Suprapubic skin (tissue), 4 donors: ENCODE measurements at places on chromosomes 16 and 17. TPM values are rescaled to one million over a fixed set of nuclear protein-coding genes. Genes with fewer than 3 reads are reported as not detected.

- DNase-seq = no peak
These were observed 197.7 kb downstream of the WWOX start for GRCh38 chr16:78297066-78297666.

SMIM36 gene
- total RNA-seq = not detected

WSB1 gene
- 38.5 TPM for total RNA-seq

- DNase-seq = no peak
These were observed 62.2 kb downstream of the CACNG5 start for GRCh38 chr17:66897141-66897540.

STAT3 gene
- 149 TPM for total RNA-seq

- no peak for DNase-seq
These were observed 2.3 kb downstream of the RBFOX3 start for GRCh38 chr17:79608624-79608959.

DNA sequence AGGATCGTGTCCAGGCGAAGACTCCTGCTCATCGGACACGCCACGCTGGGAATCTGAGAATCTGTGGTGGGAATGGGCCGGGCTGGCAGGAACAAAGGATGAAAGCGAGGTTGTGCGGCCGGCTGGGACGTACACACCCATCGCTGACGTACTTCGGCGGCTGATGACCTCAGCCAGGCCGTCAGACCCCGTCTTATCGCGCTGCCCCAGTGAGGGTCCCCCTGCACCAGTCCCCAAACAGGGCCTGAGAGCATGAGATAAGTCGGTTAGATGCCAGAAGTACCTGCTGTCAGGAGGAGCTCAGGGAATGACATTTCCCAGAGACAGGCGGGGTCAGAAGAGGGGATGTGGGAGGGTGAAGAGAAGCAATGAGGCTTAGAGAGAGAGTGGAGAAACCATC, 16.0 kb upstream of the SP6 start:
- no peak for DNase-seq

- no peak for DNase-seq
These were observed 645 bp upstream of the ELMO3 start for GRCh38 chr16:67198238-67198734.

DNA sequence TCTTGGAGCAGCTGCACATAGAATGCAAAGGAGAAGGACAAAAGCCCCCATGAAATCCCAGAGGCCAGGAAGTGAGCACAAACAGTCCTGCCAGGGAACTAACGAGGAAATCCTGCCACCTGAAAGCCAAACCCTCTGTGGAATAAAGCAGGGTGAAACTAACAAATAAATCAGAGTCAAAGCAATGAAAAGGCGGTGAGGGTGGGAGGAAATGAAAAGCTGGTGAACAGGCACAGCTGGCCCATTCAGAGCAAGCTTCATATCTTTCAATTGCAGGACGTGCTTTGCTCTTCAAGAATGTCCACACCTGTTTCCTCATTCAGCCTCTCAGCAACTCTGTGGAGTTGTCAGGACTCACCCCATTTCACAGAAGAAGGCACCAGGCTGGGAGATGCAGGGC, 108.1 kb downstream of the ABCC12 start:
- DNase-seq = no peak

KLHL10 gene
- 0.30 TPM for total RNA-seq

DNA sequence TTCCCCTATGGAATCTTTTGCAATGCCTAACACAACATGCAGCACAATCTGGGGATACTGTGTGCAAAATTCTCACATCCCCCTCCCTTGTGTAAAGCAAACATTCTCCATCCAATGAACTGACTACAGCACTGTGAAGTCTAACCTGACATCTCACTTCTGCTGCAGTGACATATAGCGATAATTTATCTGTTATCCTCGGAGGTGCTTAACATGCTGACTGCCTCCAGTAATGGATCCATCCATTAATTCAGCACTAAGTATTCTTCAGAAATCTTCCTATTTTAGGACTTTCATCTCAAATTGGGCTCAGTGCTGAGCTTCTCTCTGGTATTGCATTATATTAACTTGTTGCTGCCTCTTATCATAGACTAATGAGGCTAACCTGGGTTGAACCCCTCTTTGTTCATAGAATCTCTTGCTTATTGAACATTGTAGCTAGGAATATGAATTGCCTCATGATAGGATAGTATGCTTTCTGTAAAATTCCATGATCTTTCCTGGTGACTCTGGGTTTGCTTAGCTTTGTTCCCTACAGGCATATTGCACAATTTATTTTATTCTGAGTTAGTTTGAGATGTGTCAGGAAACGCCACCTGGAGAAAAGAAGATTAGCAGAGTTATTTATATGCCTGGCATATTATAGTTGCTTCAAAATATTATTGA, 187.9 kb downstream of the CNTNAP4 start:
- DNase-seq = no peak

- DNase-seq = no peak
These were observed 7.6 kb downstream of the STX8 start for GRCh38 chr17:9568004-9568403.

DNA sequence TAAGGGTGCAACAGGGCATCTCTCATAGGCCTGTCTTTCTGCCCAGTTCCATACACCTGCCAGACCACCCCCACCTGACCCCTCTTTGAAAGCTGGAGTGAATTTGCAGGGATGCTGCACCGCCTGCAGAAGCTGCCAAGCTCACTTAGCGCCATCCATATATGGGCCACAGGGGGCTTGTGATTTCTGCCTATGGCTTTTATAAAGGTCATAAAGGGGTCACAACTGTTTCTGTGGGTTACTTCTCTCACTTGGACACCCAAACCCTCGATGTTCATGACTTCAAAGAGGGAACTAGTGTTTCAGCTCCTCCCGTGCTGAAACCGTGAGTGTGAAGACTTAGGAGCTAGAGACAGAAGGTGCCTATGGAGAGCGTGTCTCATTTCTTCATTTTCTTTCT, 23.9 kb upstream of the MEAK7 start:
- DNase-seq = no peak

GRCh38 chr17:58304750-58305486, 23.7 kb downstream of the TSPOAP1 start:
- no peak for DNase-seq

- DNase-seq = no peak
These were observed 201.1 kb upstream of the MAF start for GRCh38 chr16:79801646-79802045.

PMFBP1 gene
- total RNA-seq = 9.3 TPM

ITGAL gene
- total RNA-seq = 0.70 TPM

APOBR gene
- 4.3 TPM for total RNA-seq

IRF8 gene
- 5.7 TPM for total RNA-seq

DNA sequence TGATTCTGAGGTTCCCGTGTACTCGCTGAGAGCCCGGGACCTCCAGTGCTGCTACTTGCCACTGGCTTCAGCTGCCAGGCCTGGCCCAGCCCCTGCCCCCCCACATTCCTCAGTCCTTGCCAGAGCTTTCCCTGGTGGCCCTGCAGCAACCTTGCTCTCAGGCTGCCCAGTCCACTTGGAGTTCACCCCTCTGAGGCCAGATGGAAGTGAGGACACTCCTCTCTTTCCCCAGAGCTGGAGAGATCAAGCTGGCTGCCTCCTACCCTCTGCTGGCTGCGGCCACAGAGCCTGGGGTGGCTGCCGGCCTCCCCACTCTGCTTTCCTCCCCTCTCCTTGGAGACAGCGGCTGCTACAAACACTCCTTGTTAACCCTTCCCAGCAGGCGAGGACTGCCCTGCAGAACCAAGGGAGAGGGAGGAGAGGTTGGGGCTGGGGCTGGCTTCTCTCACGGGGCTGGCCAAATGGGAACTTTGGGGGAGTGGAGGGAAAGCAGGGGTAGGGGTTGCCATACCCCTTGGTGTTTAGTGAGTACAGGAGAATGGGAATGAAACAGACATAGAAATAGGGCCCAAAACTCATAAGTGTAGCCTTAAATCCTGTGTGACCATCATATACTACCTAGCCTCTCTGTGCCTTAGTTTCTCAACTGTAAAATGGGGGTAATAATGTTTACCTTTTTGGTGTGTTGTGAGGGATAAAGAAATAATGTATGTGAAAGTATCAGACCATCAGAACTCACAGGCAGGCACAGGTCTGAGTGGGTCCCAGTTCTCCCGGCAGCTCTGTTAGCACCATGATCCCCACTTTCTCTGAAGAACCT, at the start of gene GAS2L2:
GAS2L2 (minus strand) TSS at position 295 of the 820 bp plus-strand sequence. CDS start 389 bp downstream, outside the sequence.
- DNase-seq = no peak

GRCh38 chr17:5665164-5665563, 80.9 kb upstream of the NLRP1 start:
- no peak for DNase-seq

GRCh38 chr16:66267292-66268014, 99.0 kb upstream of the CDH5 start:
- peak; percentile 22 for DNase-seq

C16orf89 gene
- 1.6 TPM for total RNA-seq

TEX19 gene
- total RNA-seq = not detected

DNA sequence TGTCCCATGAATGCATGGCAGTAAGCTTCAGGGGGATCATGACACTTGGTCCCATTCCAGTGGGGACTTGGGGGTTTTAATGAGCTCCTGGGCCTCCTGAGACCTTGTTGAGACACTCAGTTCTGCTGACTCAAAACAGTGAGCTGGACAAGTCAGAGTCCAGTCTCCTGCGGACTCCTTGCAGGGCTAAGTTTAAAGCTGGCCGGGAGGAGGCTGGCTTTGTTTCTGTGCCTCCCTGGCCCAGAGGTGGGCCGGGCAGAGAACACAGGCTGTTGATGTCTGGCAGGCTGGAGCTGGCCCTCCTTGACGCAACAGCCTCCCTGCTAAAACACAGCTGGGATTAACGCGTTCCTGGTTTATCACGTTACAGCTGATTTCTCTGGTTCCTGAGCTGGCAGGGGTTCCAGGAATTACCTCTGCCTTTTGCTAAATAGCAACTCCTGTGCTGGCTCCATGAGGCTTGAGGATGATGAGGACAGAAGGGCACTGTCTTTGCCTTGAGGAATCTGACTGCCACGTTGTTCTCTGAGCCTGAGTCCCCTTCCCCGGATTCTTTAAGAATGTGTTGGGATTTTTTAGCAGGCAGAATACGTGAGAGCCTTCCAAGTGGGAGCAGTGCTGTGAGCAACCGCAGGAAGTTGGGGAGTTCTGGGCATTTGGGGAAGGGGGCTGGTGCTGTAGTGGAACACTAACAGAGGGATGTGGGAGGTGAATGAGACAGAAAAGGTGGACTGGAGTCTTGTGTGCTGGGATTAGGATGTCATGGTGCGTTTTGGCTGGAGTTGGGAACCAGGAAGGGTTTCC, 2.0 kb downstream of the GPT2 start:
- DNase-seq = no peak

- DNase-seq = no peak
These were observed 369.2 kb downstream of the CDH13 start for GRCh38 chr16:82995924-82996441.

- no peak for DNase-seq
These were observed 4.2 kb downstream of the RPS6KB1 start for GRCh38 chr17:59897090-59897489.

ANKFN1 gene
- total RNA-seq = 1.1 TPM

DNA sequence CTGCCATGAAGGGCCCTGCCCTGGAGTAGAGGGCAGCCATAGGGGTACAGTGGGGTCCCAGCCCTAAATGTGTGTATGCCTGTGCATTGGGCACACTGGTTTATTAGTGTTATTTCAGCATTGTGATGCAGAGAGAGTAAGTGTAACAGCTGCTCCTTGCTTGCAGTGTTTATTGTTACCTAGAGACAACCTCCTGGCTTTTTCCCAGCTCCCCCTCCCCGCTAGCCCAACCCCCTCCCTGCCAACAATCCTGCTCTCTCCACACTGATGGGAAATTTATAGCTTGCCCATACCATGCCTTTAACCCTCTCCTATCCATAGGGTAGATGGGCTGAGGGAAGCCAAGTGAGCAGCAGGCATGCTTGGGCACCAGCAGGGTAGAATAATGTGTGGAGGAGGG, 51.3 kb downstream of the NEUROD2 start:
- DNase-seq = no peak

DNA sequence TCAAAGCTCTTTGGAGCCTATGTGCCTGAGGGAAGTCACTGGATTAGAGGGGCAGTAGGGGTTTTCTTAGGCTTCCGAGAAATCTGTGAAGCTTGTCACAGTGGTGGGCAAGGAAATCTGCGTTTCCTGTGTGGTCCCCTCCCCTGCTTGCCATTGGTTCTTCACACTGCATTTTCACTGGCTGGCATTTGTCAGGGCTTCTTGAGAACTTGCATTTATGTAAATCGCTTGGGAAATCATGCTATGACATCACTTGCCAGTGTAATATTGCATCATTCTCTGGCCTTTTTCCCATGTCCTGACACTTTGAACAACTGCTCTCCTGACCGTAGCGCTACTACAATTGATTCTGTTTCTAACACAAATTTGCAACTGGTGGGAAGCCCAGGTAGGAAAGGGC, 1.8 kb downstream of the CACNG3 start:
- no peak for DNase-seq

GPR179 gene
- total RNA-seq = not detected

DNA sequence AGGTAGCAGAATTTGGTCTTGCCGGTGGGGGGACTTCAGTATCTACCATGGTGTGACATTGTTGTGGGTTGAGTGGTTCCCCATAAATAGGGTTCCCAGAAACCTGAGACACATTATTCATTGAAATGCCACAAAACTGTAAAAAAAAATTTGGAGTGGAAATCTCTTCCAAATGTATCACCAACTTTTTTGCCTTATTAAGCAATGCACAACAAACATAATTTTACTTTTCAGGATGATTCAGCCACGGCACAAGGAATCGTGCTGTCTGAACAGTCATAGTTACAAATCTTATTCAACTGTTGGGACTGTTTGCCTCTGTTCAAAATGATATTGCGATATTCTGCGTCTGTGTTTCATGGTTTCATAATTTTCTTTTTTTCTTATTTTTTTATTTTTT, 181.2 kb downstream of the NTN1 start:
- no peak for DNase-seq

RASD1 gene
- 31.1 TPM for total RNA-seq

DNA sequence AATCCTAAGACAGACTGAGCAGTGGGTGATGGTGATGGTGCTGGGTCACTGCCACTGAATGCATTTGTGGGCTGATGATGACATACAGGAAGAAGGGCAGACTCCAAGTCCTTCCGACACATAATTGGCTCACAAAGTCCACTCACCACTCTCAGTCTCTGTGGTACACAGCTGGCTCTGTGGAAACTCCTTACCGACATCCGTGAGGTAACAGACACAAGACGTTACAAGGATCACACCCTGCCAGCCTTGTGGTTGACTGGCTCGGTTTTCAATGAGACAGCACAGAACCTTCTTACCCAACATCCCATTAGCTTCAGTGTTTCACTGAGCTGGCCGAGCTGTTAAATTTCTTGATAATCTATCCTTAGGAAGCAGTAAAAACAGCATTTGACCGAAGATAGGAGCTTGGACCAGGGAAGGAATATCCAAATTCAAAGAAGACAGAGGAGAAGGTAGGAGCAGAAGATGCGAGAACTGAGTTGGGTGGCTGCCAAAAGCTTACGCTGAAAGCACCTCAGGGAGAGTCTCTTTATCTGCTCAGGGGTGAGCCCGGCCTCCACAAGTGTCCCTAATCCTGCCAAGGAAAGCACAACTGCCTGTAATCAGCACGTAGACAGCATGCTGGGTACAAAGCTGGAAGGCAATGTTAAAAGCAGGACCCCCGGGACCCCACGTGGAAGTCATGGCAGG, 5.5 kb upstream of the MXRA7 start:
- no peak for DNase-seq

PRSS36 gene
- 10.2 TPM for total RNA-seq

TERB1 gene
- not detected for total RNA-seq

AXIN2 gene
- 24.8 TPM for total RNA-seq
